ENCODE measurements at places on chromosomes 6 and 20.

DNA sequence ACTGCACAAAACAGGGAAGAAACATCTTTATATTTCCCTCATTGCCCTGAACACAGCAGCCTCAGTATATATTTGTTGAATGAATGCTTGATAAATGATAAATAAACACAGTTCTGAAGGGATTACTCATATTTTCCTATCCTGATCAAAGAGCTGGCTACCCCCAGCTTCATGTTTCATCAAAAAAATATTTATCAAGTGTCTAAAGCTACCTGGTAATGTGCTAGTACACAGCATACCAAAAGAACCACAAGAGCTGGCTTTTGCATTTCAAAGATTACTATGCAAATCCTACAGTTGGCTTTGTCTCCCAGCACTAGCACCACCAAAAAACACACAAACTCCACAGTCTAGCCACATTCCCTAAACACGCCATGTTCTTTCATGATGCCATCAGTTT is 130.0 kb downstream of the BTBD9 start:
- no peak for DNase-seq

GRCh38 chr20:12554426-12554825 is 454.3 kb upstream of the SPTLC3 start:
- DNase-seq, result no peak

- DNase-seq, result no peak
Observed at GRCh38 chr20:6135347-6135746, 12.5 kb upstream of the FERMT1 start.

- DNase-seq, result no peak
Observed at GRCh38 chr6:49933526-49933925, 30.4 kb downstream of the DEFB114 start.

GRCh38 chr6:31815025-31815838 is at the start of the genes HSPA1A and HSPA1L:
Gene HSPA1A, plus strand, starts transcription at chr6:31815543. Its CDS starts 214 bp downstream, at chr6:31815757.
Gene HSPA1L, minus strand, starts transcription at chr6:31815283. Its CDS starts 3,311 bp downstream, at chr6:31811972.
- DNase-seq, result no peak

- DNase-seq, result no peak
Observed at GRCh38 chr20:48901326-48901725, 20.2 kb upstream of the ARFGEF2 start.

- no peak for DNase-seq
Observed at GRCh38 chr20:43066125-43066524, 123.6 kb downstream of the PTPRT start.

DNA sequence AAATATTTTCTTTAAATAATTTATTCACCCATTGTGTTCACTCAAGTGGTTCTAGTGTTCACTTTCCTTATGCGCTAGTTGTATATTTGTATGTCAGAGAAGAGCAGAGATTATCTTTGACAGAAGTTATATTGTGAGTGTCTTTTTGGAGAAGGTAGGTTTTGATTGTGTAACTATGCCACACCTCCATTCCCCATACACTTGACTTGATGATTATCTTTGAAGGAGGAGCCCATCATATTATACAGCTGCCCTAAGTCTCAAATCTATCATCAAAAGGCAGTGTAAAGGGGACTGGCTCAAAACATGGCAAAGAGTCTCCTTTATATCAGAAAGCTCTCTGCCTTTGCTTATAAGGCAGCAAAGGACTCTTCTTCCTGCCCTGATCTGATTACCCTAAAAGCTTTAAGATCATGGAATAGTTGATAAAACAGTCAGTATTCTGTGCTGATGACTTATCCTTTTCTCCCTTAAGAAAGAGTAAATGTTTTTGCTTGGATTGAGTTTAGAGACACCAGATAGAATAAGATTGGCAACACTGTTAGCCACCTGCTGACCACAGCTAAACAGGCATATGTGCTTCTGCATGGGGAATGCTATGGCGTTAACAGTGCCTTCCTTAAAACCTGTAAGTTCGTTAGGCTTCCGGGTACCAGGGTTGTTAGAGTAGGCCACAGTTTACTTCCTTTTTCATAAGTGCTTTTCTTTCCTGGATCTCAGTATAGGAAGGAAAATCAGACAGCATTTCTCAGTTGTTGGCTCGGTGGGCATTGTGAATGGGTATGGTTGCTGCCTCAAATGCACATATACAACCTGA is 22.6 kb downstream of the TOP1 start:
- no peak for DNase-seq

- no peak for DNase-seq
Observed at GRCh38 chr6:128487746-128488145, 32.7 kb downstream of the PTPRK start.

- DNase-seq, result no peak
Observed at GRCh38 chr6:163001330-163001729, 273.6 kb downstream of the PACRG start.

GRCh38 chr6:69456086-69456485 is 340.7 kb downstream of the LMBRD1 start:
- DNase-seq, result no peak

DNA sequence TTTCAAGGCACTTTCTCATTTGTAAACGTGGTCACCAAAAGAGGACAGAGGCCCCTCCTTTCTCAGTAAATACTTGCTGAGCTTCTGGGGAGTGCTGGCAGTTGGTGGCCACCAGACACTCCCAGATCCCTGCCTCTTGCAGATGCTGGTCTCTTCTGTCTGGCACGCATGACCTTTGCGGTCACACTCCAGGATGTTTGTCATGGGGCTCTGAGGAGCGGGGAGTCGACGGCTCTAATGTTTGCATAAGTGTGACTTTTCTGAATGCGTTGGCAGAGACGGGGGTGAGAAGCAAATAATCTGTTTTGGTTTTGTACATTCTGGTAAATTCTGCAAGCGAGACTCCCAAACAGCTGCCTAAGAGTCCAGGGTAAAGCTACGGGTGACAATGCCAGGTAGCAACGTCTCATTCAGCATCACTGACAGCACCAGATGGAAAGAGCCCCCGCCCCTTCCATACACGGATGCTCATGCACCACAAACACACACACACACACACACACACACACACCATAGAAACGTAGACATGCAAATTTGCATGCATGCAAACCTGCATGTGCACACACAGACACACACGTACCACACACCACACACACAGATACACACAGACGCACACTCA is 101.1 kb downstream of the YTHDF1 start:
- DNase-seq, result no peak

DNA sequence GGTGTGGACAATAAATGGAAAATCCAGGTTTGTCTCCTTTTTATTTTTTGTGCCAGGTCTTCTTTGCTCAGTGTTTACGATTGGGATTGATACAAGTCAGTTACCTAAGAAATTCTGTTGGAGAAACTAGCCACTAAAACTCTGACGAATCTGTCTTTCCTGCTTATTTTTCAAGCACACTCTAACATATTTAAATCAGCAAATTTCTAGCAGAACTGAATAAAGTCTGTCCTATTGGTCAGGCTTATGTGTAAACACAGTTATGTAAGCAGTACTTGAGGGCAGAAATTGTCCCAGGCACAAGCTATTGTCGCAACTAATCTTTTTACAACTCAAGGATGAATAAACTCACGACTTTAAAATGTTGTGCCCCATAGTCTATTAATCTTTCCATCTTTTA is 12.1 kb upstream of the EXOC2 start:
- no peak for DNase-seq

DNA sequence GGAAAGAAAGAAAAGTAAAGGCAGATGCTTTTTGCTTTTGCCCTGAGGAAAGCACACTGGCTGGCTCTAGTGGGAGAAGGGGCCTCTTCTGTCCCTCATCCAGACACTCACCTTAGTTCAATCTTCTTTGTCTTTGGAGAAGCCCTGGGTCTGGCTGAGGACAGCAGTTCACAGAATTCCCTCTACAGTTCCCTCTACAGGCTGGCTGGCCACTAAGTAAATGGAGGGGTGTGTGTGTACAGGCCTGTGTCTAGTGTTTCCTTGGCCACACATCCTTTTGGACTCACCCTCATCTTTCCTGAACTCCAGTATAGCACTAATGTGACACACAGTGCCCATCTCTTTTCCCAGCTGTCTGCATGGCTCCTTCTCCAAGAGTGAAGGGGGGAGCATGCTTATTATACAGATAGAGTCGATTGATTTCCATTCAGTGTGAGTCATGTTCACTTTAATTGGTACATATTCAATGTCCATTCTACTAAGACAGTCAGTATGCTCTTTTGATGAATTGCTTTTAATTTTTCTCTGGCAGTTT is 26.0 kb upstream of the CLVS2 start:
- no peak for DNase-seq

- no peak for DNase-seq
Observed at GRCh38 chr6:143468026-143468425, 17.4 kb downstream of the PEX3 start.

GRCh38 chr6:33586108-33586640 is 6.1 kb upstream of the BAK1 start:
- no peak for DNase-seq

All from HL-60 (cell line).